Stimulated activated CD4-positive, alpha-beta T cell treated with anti-CD3 and anti-CD28 coated beads, Interleukin-1b, Interleukin-23, amount 100 ng/mL, for 1 hour (primary cell): ENCODE measurements at places on chromosomes 5 and 9.

DNA sequence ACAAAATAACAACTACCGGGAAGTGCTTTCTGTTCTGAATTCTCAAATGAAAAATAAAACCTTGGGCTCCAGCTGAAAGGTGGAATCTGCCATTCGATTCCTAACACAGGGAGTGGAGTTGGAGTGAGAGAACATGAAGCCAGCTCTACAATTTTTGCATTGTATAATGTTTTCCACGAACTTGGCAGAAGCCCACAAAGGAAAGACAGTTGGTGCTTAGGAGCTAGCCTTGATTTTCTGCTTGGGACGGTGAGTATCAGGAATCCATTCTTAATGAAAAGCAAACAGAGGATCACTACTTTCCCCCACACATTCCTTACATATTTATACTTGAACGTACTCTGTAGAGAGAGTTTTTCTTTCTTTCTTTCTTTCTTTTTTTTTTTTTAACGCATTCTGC is 74.2 kb upstream of the FBXL7 start:
- DNase-seq: no peak

DNA sequence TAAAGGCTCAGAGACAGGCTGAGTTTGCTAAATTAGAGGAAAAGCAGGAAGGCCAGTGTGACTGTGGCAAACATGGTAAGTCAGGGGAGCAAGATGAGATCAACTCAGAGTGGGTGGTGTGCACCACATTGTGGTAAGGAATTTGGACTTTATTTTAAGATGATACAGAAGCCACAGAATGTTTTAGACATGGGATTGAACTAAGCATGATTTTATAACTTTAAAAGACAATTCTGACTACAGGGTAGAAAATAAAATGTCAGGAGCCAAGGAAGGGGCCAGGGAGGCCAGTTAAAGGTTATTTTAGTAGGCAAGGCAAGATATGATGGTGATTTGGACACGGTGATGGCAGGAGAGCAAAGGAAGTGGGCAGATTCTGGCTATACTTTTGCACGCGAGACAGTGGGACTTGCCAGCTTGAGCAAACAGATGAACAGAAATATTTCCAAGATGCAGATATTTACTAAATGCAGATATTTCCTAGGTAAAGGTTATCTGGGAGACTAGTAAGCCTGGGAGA is 53.9 kb downstream of the TSSK1B start:
- no peak for DNase-seq

GRCh38 chr5:32726086-32726557 is 15.0 kb downstream of the NPR3 start:
- DNase-seq: no peak

DNA sequence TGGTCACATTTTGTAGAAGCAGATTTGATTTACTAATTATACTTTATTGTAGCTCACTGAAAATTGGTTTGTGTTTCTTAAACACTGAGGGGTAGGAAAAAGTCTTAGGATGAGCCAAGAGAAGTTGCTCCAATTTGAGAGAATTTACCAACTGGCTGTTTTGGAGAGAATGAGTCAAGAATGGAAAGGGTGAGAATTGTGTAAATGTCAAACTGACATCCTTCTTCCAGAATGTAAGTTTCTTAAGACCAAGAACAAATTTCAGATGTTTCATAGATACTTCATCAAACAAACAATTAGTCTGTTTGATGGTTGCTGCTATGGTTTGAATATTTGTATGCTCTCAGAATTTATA is 106.2 kb upstream of the TXNDC8 start:
- DNase-seq: no peak

DNA sequence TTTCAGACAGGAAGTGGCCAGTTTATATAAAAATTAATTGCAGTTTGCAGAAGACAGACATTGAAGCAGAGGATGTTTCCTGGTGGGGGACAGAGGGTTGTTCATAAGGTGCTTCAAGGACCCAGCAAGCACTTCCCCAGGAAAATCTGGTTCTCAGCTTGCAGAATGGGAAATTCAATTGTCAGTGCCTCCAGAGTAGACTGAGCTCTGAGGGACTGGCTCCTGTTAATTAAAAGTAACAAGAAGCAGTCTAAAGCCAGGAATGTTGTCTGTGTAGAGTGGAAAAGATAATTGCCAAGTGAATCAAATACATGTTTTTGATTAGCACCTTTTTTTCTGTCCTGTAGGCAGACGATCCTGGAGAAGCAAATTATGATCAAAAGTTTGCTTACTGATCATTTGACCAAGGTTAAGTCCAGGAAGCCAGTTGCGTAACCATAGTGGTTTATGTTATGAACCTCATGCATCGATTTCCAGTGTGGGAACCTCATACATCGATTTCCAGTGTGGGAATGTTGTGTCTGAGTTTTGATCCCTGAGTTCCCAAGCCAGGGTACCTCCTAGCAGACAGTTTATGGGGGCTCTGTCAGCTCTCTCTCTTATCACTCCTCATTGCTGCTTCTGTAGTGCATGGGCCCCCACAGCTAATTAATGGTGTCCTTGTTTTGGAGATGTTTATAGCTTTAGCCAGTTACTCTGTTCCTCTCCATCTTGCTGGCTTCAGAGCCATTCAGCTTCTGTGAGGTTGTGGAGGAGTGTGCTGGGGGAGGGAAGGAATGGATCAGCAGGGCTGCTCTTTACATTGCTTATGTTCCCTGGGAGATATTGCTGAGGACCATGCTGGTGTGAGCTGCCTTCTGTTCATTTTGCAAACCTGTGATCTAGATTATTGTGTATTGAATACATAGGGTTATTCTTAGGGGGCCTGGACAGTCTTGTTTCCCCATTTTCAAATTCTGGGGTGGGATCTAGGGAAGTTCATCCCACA is 17.1 kb downstream of the MSANTD3 start:
- DNase-seq: no peak

GRCh38 chr5:169909945-169910344 is 70.3 kb downstream of the INSYN2B start:
- no peak for DNase-seq

DNA sequence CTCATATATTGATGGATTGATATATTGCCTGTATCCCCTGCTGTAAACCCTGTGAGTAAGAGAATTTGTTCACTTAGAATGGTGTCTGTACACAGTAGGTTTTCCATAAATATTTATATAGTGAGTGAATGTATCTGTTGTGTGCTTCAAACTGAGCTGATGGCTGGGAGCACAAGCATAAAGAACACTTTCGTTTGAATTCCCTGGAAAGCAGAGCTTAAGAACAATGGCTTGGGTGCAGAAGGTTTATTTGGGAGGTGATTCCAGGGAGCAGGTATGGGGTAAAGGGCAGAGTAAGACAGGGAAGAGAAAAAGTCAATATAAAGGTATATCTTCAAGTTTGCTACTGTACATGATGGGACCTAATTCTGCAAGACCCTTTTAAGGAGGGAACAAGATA is 190.9 kb upstream of the TRIM32 start:
- DNase-seq: no peak

- no peak for DNase-seq
Observed at GRCh38 chr5:120314191-120314590, 149.9 kb upstream of the PRR16 start.

- no peak for DNase-seq
Observed at GRCh38 chr9:3359778-3360177, 166.0 kb downstream of the RFX3 start.

DNA sequence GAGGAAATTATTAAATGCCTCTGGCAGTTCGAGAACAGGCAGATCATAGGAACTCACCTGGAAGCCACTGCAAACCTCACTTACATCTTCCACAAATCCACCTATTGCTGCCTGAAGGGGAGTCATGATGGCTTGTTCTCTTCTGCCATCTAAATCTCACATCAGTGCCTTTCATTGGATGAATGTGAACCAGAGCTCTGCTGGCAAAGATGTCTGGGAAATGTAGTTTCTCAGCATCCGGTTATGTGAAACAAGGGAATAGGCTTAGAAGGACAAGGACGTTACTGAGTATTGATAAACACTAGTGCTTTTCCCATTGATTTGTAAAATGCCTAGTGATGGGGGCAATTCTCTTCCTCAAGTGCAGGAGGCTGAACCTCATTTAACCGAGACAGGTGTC is 483.3 kb downstream of the ARHGEF28 start:
- no peak for DNase-seq

- no peak for DNase-seq
Observed at GRCh38 chr9:97811533-97812246, 41.3 kb upstream of the FOXE1 start.

GRCh38 chr5:103624035-103624480 is 61.5 kb upstream of the NUDT12 start:
- no peak for DNase-seq

- no peak for DNase-seq
Observed at GRCh38 chr5:172586125-172587060, 54.7 kb upstream of the NEURL1B start.

- no peak for DNase-seq
Observed at GRCh38 chr5:167797933-167798332, 493.5 kb upstream of the WWC1 start.

DNA sequence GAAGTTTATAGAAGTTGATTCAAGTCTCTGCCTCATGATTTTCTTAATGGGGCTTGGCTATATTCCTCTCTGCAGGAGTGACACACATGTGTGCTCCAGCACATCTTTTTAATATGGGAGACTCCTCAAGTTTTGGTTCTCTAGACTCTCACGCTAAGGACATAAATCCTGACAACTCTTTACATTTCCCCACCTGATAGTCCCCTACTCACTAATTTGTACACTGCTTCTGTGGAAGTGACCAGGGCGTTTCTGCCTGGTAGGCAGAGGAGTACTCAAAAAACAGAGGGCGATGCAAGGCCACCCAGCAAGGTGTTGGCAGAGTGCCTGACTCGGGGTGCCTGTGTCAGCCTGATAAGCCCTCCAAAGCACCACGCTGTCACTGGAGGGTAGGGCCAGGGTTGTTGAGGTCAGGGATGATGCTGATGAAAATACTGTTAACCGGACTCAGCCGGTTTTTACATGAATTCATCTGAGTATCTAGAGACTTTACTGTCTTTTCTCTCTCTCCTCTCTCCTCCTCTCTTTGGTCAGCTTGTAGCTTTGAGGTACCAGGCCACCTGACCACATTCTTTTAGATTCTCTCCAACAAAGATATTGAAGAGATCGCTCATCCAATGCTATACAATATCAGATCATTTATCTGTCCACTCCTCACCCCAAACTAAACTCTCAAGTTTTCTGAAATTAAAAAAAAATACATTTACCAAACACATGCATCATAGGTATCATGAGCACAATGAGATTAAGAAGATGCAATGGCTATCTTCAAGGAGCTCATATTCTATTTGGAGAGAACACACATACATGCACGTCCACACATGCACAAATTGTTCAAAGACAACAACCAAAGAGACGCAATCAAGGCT is 205.2 kb downstream of the PIK3R1 start:
- DNase-seq: no peak

GRCh38 chr9:76895186-76895585 is 10.7 kb downstream of the PRUNE2 start:
- no peak for DNase-seq
